ENCODE measurements at places on chromosomes 4 and X.

DNA sequence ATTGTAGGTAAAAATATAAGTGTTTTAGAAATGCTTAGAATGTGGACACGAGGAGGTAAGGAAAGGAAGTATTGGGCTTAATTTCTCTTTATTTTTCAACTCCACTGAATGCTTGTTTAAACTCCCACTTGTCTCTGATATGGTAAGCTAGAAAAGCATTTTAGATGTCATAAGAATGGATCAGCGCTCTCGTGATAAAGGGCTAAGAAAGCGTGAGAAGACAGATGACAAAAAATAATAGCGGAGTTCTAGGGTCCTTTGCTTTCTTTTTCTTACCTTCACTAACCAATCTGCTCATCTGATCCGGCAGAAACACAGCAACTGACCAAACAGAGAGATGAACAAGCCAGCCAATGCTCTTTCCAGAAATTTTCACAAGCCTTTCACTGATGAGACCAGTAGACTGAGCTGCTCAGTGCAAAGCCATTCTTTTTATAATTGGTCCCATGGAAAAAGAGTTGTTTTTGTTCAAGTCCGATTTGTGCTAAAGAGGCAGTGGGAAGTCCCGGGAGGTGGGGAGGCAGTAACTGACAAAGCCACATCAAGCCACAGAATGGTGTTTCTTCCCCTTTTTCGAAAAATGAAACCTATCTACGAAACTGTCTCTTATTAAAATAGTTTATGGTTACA is at the start of gene TASL:
TSS of gene TASL (minus strand) at position 405 of the 630 bp plus-strand sequence. CDS start 17,411 bp downstream, outside the sequence.
- DNase-seq, result no peak

DNA sequence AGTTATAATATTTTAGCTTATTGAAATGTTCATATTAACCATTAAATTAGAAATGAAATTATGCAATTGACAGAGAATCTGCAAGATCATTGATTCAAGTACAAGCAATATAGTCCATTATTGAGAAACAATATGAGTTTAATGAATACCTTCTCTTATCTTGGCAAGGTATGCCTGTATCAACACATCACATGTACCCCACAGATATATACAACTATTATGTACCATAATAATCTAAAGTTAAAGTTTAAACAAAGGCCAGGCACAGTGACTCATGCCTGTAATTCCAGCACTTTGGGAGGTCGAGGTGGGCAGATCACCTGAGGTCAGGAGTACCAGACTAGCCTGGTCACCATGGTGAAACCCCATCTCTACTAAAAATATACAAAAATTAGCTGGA is 514.7 kb downstream of the PCDH7 start:
- no peak for DNase-seq

GRCh38 chr4:108834835-108835384 is 72.1 kb upstream of the ETNPPL start:
- DNase-seq, result no peak

DNA sequence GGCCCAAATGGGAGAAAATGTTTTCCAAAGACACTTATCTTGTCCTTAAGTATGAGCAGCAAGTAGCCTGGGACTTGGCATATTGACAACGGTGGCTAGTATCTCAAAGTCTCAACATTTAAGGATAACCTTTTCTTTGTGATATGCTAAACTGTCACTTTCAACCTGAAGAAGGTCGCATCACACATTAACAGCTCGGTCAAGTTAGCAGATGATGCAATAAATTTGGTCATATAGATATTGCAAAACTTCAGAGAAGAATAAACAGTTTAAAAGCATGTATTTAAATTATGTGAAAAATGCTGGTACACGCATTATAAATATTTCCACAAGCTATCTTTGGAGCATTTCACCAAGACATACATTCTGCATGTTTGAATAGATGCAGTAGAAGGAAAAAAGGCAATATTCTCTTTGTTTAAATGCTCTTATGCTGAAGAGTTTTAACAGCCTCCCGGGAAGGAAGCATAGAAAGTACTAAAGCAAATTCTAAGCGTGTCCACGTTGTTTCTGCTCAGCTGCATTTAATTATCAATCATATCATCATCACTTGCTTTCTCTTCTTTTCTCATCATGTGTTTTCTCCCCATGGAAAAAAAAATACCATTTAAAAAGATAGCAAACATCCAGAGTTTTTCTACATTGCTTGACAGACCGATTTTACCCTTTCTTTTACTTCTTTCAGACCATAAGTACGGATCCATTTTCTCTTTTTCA is 24.2 kb downstream of the ARHGAP6 start:
- no peak for DNase-seq

DNA sequence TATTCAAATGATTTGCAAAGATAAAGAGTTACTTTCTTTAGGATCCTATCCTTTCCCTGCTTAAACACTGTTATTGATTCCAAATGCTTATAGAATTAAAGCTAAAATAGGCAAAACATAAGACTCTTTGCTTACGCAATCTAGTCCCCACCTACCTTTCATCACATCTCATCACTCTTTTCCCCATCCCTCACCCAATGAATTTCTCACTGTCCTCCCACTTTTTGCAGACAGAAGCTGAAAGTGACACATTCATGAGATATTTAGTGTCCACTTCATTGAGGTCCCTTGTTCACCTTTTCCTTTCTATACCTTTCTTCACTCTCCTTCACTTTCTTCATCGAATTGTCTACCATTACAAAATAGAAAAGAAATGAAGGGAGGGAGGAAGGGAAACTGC is 424 bp downstream of the SATL1 start:
- no peak for DNase-seq

GRCh38 chr4:124526331-124526730 is 186.2 kb downstream of the ANKRD50 start:
- DNase-seq, result no peak

GRCh38 chr4:43244688-43245382 is 352.3 kb downstream of the GRXCR1 start:
- DNase-seq, result no peak

- no peak for DNase-seq
Measured at GRCh38 chrX:137573324-137574101, 7.6 kb downstream of the ZIC3 start.

- no peak for DNase-seq
Measured at GRCh38 chrX:15043538-15043937, 170.3 kb downstream of the MOSPD2 start.

- DNase-seq, result no peak
Measured at GRCh38 chrX:17768997-17769396, 31.7 kb downstream of the SCML1 start.

DNA sequence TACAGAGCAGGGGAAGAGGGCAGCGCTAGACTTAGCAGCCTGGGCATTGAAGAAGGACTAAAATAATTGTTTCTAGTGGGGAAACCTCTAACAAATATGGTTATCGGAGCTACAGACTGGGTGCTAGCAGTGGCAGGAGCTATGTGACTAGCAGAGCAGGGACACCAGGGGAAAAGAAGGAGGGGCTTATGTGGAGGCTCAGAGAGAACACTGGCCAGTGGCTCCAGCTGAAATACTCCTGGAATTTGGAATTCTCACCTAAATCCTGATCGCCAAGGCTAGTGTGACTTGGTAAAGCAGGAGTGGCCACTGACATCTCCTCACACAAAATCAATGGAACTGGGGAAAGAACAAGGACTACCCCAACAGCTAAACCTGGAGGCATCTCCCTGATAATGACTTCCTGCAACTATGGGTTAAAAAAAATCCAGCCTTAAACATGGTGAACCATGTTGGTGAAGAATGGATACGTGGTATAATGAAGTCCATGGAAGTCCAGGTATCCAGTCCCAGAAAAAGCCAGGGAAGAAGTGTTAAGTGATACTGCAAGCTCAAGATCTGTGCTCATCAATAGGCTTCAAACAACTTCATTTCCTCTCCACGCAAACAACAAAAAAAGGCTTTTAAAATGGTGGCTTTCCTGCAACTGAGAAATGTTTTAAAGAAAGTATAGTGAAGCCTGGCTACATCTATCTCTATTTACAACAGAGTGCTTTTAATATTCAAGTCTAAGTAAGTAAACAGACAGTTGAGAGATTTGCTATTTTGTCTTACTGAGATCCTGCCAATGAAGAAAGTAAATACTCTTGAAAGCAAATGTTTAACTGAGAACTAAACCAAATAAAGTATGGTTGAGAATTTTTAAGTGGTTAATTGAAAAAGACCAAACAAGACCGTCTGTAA is 1.8 kb downstream of the TAPT1 start:
- DNase-seq, result no peak

GRCh38 chr4:185341841-185342240 is 53.9 kb downstream of the LRP2BP start:
- no peak for DNase-seq

GRCh38 chr4:25484243-25484721 is 107.2 kb downstream of the ANAPC4 start:
- no peak for DNase-seq

DNA sequence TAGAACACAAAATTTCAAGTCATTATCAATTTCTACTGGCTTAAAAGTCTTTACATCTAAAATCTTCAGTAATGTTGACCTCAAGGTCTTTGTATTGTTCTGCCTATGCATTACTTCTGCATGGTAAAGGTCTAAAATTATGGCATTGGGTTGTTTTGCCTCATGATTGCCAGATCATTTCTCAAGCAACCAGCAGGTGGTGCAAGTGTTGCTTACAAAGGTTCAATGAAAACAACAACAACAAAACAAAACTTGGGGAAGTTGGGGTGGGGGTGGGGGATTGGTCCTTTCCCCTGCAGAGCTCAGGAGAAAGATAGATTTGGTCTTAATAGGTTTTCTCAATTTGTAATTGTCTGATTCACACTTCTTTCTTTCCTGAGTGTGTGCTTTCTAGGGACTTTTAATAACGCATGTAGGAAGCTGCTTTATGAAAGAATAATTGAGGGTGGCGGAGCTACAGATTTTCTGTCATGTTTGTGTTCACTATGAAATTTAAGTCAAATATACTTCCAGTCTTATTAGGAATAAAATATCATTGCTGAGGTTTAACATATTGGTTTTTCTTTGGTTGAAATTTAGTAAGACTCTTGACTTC is 145.1 kb downstream of the COL4A5 start:
- no peak for DNase-seq

GRCh38 chr4:70725633-70726032 is 3.9 kb downstream of the RUFY3 start:
- no peak for DNase-seq

GRCh38 chr4:145781351-145781750 is 101.4 kb downstream of the C4orf51 start:
- no peak for DNase-seq

GRCh38 chrX:42678133-42678532 is 99.8 kb downstream of the PPP1R2C start:
- no peak for DNase-seq

- no peak for DNase-seq
Measured at GRCh38 chr4:19999276-19999675, 252.4 kb upstream of the SLIT2 start.

DNA sequence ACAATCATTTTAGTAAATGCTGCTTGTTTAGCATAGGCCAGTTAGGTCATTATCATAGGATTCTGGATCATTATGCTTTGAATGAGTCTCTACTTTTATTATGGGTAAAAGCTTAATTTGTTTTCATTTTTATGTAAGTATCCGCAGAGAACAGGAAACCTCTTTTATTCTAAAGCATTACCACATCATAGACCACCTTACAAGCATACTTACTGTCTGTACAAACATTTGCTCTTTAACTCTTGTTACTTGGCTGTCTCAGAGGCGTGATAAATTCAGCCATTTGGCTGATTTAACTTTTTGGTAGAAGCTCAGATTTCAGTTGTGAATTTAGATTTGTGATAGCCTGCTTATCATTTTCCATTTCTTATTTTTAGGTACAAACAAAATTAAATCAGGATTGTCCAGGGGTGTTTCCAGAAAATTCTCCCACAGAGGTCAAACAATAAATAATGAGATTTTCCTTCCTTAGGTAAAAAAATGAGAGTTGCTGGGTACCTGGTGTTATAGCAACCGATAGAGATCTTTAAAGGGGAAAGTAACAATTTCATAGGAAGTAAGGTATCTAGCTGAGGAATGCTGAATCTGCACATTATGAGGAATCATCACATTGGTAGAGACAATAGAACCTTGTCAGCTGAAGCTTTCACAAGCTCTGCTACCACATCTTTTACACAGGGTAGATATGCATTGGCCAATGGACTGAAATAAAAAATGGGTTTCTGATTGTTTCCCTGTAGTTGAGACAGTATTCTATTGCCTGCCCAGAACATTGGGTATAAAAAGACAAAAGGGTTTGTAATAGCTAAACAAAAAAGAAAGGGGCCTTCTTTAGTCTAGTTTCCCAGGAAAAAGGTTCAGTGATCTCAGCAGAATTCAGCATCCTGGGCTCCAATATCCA is 62.5 kb downstream of the NDNF start:
- no peak for DNase-seq

DNA sequence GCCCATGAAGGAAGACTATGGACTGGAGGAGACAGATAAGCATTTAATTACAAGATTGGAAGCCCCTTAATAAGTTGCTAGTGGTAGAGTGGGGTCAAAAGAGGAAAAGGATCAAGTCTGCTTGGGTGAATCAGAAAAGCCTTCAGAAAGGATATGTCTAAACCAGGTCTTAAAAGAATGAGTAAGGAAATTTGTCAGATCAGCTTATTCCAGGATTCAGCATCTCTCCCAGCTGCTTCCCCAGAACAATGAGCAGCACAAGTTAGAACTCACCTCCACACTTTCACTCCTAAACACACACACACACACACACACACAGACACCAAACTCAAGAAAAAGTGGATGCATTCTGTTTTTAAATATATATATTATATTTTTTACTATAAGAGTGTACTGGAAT is 166.5 kb downstream of the CPEB2 start:
- no peak for DNase-seq

- no peak for DNase-seq
Measured at GRCh38 chr4:153273751-153274150, 69.5 kb downstream of the TRIM2 start.

GRCh38 chr4:67288964-67289363 is 256.3 kb downstream of the CENPC start:
- DNase-seq, result no peak

- no peak for DNase-seq
Measured at GRCh38 chr4:129371926-129372325, 276.0 kb downstream of the C4orf33 start.

GRCh38 chrX:40152173-40152711 is 54.5 kb upstream of the BCOR start:
- no peak for DNase-seq
